ENCODE measurements at places on chromosomes 12 and 14.

GRCh38 chr12:98856897-98857540 is 211.9 kb downstream of the APAF1 start:
- peak; percentile 62 for DNase-seq

DNA sequence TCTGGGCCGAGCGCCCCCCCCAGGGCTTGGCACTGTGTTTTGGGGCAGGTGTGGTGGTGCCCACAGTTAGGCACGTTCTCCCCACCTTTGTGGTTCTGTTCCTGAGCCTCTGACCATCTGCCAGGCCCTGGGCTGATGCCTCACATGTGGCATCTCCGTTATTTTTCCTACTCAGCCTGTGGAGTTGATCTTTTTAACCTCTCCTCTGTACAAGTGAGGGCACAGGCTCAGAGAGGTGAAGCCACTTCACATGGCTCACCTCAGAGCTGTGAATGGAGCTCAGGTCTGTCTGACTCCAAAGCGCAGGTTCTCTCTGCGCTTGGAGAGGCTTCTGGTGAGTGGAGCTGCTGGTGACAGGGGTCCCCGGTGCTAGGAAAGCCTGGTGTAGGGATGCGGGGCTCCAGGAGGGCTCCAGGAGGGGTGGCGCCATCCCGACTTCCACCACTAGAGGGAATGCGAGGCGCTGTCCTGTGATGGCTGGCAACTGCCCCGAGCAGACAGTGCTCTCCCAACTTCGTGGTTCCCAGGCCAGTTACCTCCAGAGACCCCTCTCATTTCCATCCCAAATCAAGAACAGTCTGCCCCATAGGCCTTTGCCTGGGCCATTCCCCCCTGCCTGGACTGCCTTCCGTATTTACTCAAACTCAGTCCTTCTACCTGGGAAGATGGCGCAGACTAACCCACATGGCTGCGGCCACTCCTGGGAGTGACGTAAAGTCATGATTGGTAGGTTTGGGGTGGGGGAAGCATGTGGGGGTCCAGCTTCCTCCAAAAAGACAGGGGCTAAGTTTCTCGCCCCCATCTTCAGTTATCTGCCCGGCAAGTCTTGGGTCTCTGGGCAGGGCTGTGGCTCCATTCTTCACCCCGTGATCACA is 9.9 kb downstream of the BCL7A start:
- peak; percentile 95 for DNase-seq

- peak; percentile 88 for DNase-seq
Measured at GRCh38 chr12:122200541-122201175, 2.9 kb upstream of the B3GNT4 start.

GRCh38 chr12:103801709-103802585 is 39.1 kb downstream of the NT5DC3 start:
- no peak for DNase-seq

- DNase-seq: no peak
Measured at GRCh38 chr14:39843881-39844280, 411.6 kb upstream of the FBXO33 start.

DNA sequence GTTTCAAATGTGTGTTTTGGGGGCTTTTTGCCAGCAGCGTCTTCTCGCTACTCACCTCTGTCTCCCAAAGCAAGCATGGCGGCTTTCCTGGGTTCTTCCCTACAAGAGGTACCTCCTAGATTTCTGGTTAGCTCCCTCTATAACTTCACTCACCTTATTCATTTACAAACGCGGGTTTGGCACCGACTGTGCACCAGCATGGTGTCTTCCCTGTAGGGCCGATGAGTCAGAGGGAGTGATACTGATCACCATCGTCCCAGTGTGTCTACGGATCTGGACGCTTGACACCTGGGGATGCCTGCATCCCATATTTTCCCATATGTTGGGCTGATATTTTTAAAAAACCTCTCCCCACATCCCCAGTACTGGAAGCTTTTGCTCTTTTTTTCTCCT is 8.0 kb upstream of the SERPINA12 start:
- no peak for DNase-seq

DNA sequence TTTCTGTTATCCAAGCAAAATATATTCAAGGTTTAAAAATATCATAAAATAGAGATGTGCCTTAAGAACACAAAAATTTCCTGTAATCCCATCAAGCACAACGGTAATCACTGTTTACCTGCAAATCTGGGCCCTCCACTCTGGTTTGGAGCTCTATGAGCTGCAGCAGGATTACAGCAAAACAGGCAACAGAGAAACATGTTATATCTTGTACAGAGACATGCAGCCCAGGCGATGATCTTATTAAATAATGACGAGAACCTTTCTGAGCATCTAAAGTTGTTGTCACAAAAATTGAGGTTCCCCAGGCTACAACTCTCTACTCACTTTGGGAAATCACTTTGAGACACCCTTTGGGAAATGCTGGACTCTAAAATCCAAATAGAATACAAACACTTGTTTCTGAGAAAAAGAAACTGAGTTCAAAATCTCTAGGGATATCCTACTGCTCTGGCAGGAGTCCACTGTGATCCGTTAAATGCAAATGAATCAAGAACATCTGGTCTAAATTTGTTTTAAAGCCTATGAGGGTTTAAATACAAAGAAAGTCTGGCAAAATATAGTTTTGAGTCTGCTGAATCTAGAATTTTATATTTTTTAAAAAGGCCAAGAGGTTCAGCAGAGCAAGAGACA is 36.3 kb downstream of the STON2 start:
- no peak for DNase-seq

- DNase-seq: no peak
Measured at GRCh38 chr14:38107216-38107631, 100.5 kb upstream of the SSTR1 start.

- peak; percentile 12 for DNase-seq
Measured at GRCh38 chr12:16189849-16190248, 87.6 kb downstream of the SLC15A5 start.

DNA sequence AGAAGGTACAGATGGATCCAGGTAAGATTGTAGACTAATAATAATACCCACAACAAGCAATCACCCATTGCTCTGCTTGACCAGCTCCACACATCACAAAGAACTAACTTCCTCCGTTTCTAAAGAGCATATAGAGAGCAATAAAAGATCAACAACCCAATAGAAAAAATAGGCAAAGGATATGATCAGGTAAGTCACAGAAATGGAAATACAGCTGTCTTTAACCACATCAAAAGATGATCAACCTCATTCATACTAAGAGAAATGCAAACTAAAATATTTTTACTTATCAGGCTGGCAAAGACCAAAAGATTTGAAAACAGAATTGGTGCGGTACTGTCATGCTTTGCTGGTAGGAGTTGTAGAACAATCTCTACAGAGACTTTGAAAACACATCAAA is 8.9 kb downstream of the C2CD5 start:
- no peak for DNase-seq

DNA sequence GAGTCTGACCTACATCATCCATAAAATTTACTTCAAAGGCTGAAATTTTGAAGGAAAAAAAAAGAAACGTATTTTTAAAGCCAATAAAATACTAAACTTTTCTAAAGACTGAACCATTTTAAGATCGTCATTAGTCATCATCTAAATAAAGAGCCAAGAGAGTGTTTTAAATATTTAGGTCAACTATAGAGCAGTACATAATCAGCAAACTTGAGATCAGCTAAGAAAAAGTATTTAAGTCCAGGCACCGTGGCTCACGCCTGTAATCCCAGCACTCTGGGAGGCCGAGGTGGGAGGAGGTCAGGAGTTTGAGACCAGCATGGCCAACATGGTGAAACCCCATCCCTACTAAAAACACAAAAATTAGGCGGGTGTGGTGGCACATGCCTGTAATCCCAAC is 35.5 kb downstream of the HECTD1 start:
- no peak for DNase-seq

DNA sequence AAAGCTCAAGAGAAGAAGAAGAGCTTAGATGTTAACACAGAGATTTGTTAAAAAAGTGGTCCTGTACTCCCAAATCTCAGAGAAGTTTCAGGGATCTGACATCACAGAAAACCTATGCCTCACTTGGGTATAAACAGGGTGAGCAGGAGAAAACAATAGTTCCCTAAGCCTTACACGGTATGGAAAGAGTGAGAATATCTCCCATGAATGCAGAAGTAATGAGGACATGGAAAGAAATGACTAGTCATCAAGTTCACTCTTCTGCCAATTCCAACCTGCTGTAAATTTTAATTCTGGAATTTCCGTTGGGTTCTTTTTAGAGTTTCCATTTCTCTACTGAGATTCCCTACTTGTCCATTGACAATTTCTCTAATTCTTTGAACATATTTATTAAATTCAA is 6.2 kb upstream of the PTGER2 start:
- no peak for DNase-seq

Data from H7 (cell line).